H1 (cell line): ENCODE measurements at places on chromosomes 5 and 9. TPM values are rescaled to one million over a fixed set of nuclear protein-coding genes. Genes with fewer than 3 reads are reported as not detected.
A peak's percentile ranks its signal among the peaks of the same experiment; 100 is the strongest.

- H3K4me1 ChIP-seq = peaks cover 8% of the 10 kb centered on the region
- peak; percentile 93 for DNase-seq
- H3K36me3 ChIP-seq = no peaks in the 10 kb centered on the region
- H3K27ac ChIP-seq = no peak overlapping the region
Observed at GRCh38 chr9:63816751-63817621, 1468.0 kb downstream of the FOXD4L5 start.

DNA sequence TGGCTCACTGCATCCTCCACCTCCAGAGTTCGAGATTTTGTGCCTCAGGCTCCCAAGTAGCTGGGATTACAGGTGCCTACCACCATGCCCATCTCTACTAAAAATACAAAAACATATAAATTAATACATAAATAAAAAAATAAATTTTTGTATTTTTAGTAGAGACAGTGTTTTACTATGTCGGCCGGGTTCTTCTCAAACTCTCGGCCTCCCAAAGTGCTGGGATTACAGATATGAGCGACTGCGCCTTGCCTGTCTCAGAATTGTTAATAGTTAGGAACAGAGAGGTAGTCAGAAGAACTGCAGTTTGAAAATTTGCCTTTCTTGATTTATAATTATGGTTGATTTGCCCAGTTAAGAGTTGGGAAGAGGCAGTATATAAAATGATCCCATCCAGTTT lies 2.8 kb downstream of the ATP6V1G1 start:
- no peak overlapping the region for H3K4me3 ChIP-seq
- peaks cover 13% of the 10 kb centered on the region for H3K36me3 ChIP-seq
- H3K27me3 ChIP-seq = no peaks in the 10 kb centered on the region

- H3K27ac ChIP-seq = no peak overlapping the region
- no peaks in the 10 kb centered on the region for H3K36me3 ChIP-seq
- no peaks in the 10 kb centered on the region for H3K27me3 ChIP-seq
- peaks cover 3% of the 10 kb centered on the region for H3K4me1 ChIP-seq
- H3K4me3 ChIP-seq = no peak overlapping the region
- no peak for DNase-seq
Observed at GRCh38 chr5:12615141-12615820, 711.0 kb upstream of the CTNND2 start.

DNA sequence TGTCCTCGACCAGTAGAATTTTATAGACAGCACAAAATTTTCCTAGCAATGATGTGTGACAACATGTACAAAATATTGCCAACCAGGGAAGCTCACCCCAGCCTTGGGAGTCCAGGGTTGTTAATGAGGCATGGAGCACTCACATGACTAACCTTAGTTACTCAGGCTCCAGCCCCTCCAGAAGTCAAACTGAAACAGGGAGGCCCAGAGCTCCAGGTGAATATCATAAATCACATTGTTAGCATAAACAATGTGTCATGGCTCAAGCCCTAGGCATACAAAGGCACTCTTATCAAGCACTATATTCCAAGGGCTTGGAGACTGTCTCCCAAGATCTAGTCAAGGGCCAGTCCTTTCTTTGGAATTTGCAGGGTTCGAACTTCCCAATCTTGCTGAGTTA lies 44.4 kb downstream of the TNFAIP8 start:
- peaks cover 11% of the 10 kb centered on the region for H3K4me1 ChIP-seq
- H3K27ac ChIP-seq = no peak overlapping the region
- H3K4me3 ChIP-seq = no peak overlapping the region
- no peaks in the 10 kb centered on the region; the same call in 1 of the 2 replicates for H3K36me3 ChIP-seq
- H3K27me3 ChIP-seq = no peaks in the 10 kb centered on the region
- no peak for DNase-seq

- no peak overlapping the region for H3K27ac ChIP-seq
- no peak overlapping the region for H3K4me3 ChIP-seq
- peaks cover 5% of the 10 kb centered on the region for H3K27me3 ChIP-seq
- no peak for DNase-seq
- no peaks in the 10 kb centered on the region for H3K36me3 ChIP-seq
Observed at GRCh38 chr9:109161471-109161870, 5.6 kb downstream of the FRRS1L start.

DNA sequence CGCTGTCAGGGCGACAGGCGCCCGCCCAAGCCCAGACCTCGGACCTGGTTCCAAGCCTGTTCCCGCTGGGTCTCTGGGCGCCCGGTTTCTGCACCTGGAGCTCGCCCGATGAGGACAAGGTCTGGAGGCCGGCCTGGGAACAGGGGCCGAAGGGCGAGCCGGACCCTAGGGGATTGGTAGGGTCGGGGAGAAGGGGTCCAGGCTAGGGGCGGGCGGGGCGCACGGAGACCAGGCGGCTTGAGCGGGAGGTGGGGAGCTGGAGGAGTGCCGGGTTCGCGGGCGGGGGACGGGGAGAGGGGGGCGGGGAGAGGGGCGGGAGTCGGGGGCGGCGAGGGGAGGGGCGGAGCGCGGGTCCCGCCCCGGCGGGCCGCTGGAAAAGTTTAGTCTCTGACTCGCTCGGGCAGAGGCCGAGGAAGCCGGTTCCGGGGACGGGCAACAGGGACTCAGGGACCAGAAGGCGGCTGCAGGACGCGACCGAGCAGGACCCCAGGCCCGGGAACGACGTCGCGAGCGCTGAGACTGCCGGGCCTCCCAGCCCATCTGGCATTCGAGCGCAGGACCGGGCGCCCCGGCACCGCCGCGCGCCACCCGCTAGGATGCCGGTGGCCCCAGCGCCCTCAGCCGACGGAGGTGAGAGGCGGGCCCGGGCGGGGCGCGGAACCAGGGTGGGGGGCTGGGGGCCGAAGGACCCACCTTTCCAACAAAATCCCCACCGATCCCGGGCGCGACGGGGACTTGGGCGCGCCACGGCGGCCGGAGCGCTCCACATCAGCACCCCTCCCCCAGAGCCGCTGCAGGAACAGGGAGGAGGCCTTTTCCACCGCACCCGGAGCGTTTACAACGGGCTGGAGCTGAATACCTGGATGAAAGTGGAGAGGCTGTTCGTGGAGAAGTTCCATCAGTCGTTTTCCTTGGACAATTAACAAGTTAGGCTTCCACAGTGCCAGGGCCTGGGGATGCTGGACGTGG lies at the start of gene S1PR3:
Gene S1PR3, plus strand, starts transcription at position 403 of the 969 bp plus-strand sequence. CDS start 9,733 bp downstream, outside the sequence.
- H3K4me1 ChIP-seq = peaks cover 13% of the 10 kb centered on the region
- peak; percentile 81 for DNase-seq
- peak within 1 kb of the TSS; percentile 70 for H3K4me3 ChIP-seq

- H3K36me3 ChIP-seq = no peaks in the 10 kb centered on the region
- no peak for DNase-seq
- H3K27me3 ChIP-seq = no peaks in the 10 kb centered on the region
- H3K4me1 ChIP-seq = no peaks in the 10 kb centered on the region
- no peak overlapping the region for H3K27ac ChIP-seq
Observed at GRCh38 chr9:108466304-108466703, 389.5 kb downstream of the ACTL7B start.

DNA sequence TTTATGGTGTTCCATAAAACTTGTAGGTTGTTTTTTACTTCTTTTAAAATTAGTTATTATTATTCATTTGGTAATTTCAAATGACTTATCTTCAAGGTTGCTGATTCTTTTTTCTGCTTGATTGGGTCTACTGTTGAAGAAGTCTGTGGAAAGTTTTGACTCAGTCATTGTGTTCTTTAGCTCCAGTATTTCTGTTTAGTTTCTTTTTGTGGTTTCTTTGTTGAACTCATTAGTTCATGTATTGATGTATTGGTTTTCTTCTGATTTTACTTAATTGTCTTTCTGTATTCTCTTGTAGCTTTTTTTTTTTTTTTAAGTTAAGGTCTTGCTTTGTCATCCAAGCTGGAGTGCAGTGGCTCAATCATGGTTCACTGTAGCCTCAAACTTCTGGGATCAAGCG lies 345.4 kb upstream of the MEF2C start:
- no peaks in the 10 kb centered on the region for H3K36me3 ChIP-seq
- no peaks in the 10 kb centered on the region for H3K27me3 ChIP-seq
- no peak overlapping the region for H3K4me3 ChIP-seq
- DNase-seq = no peak
- no peak overlapping the region for H3K27ac ChIP-seq

GRCh38 chr5:1405539-1406530 lies 39.4 kb downstream of the SLC6A3 start:
- H3K4me3 ChIP-seq = no peak overlapping the region
- H3K27ac ChIP-seq = no peak overlapping the region
- DNase-seq = no peak
- no peaks in the 10 kb centered on the region for H3K27me3 ChIP-seq
- no peaks in the 10 kb centered on the region for H3K36me3 ChIP-seq
- no peaks in the 10 kb centered on the region for H3K4me1 ChIP-seq

DNA sequence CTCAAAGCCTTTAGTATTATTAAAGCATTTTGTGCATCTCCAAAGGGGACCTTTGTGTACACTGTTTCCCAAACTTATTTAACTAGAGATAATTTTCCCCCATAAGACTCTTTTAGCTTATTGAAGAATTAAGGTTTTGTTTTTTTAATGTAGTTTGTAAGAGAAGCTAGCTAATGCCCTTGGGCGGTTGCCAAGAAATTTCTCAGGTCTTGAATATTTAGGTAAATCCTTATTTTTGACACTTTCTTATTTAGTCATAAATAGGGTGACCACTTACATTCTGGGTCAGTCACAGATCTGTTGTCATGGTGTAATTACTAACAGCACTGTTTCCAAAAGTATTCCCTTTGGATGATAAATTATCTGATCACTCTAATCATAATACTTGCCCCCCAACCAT lies 27.2 kb downstream of the TNFAIP8 start:
- H3K36me3 ChIP-seq = no peaks in the 10 kb centered on the region
- DNase-seq = no peak
- H3K4me3 ChIP-seq = no peak overlapping the region
- H3K27me3 ChIP-seq = no peaks in the 10 kb centered on the region
- H3K4me1 ChIP-seq = no peaks in the 10 kb centered on the region; the same call in 1 of the 2 replicates

- no peaks in the 10 kb centered on the region; the same call in 1 of the 2 replicates for H3K4me1 ChIP-seq
- H3K36me3 ChIP-seq = no peaks in the 10 kb centered on the region
- no peak overlapping the region for H3K4me3 ChIP-seq
- no peaks in the 10 kb centered on the region for H3K27me3 ChIP-seq
- no peak overlapping the region for H3K27ac ChIP-seq
Observed at GRCh38 chr5:112647428-112647827, 90.3 kb upstream of the APC start.

DNA sequence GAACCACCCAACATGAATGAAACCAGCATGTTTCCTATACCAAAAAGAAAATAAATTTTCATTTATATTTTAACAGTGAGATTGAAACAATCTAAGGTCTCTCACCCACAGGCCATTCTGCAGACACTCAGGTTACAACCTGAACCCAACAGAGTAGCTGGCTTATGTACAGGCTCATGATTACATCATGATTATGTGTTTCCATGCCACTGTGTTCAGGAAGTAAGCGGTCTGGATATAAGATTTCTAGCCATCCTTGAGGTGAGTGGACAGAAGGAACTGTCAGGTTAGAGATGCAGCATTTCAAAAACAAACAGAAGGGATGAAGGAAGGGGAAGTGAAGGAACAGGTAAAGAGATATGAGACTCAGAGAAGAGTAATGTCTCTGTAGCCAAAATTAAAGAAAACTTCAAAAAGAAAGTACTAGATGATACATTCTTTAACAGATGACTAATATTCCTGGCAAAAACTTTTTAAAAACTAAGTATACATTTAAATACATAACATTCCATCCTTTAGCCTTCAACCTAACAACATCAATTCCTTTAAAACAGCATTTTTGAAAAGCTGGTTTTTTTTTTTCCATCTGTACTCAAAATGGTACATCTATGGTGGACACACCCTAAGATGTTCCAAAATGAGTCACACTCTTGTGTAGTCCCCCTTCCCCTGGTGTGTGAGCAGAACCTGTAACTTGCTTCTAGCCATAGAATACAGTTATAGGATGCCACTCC lies 119.8 kb downstream of the LPAR1 start:
- no peak overlapping the region for H3K4me3 ChIP-seq
- no peaks in the 10 kb centered on the region for H3K4me1 ChIP-seq
- no peak overlapping the region for H3K27ac ChIP-seq
- no peaks in the 10 kb centered on the region for H3K36me3 ChIP-seq
- DNase-seq = no peak
- H3K27me3 ChIP-seq = no peaks in the 10 kb centered on the region

DNA sequence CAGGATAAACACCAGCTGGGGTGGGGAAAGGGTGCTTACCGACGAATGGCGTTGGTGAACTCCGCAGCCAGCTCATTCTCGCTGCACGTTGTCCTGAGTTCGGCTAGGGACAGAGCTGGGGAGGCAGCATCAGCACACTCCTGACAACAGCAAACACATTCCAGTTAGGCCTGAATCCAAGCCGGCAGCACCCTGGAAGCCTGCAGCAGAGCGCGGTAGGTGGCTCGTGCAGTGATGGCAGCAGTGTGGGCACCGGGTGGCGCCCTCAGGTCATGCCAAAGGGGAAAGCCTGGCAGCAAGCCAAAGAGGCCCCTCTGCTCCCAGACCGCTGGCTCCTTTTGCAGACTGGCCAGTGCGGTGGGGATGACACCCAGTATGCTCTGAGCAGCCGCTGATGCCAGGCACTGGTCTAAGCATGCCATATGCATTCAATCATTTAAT lies 66.9 kb downstream of the DCP2 start:
- no peaks in the 10 kb centered on the region for H3K36me3 ChIP-seq
- H3K27me3 ChIP-seq = no peaks in the 10 kb centered on the region
- DNase-seq = peak; percentile 79
- H3K27ac ChIP-seq = no peak overlapping the region

DNA sequence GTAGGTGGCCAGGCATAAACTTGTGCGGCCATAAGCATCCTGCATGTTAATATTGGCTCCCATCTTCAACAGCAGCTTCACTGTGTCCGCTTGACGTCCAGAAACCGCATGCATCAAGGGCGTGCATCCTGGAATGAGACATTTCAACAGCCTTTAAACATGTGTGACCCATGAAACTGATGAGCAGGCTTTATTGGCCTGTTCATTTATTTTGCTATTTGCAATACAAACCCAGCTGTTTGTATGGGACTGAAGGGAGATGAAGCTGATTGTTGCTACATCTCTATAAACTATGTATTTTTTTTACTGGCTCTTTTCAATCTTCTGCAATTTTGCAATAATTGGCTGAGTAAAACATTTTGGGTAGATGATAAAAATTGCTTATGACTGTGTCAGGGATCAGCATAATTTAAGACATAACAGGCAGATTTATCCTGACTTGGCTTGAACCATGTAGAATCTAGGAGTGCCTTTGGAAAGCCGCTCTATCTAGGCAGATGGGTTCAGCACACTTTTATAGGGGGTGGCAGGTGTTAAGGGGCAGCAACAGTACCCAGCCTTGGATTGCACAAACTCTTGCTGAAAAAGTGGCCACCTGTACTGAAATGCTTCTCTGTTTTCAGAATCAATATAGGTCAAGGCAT lies 56.9 kb downstream of the ANKRD55 start:
- H3K36me3 ChIP-seq = no peaks in the 10 kb centered on the region
- H3K27me3 ChIP-seq = no peaks in the 10 kb centered on the region
- no peak overlapping the region for H3K4me3 ChIP-seq
- DNase-seq = no peak
- H3K27ac ChIP-seq = no peak overlapping the region
- H3K4me1 ChIP-seq = no peaks in the 10 kb centered on the region

PRUNE2 gene
- total RNA-seq = 13.2 and 13.3 TPM in 2 replicates

LECT2 gene
- not detected in 2 replicates for total RNA-seq

FAM221B gene
- not detected in 2 replicates for total RNA-seq

LTC4S gene
- 1.1 and 2.2 TPM in 2 replicates for total RNA-seq

PCDHA4 gene
- 5.3 and 5.7 TPM in 2 replicates for total RNA-seq
